ENCODE measurements at places on chromosomes 2 and 18.

DNA sequence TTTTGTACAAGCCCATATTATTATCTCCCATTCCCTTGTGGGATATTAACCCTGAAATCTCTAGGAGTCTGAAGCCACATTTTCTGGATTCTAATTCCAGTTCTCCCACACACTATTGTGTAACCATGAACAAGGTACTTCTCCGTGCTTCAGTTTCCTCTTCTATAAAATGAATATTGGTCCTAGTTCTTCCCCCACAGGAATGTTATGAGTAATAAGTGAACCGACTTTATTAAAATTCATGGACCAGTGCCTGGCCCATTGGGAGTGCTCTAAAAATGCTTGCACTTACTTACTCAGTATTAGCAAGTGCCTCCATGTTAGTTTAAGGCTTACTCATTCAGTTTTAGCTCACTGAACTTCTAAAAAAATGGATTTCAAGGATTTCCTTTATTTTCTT, 1.4 kb upstream of the ACMSD start:
- no peak for DNase-seq

GRCh38 chr18:24319757-24320156, 77.9 kb downstream of the OSBPL1A start:
- DNase-seq, result no peak

GRCh38 chr18:607930-608329, 11.1 kb downstream of the CLUL1 start:
- DNase-seq, result no peak

DNA sequence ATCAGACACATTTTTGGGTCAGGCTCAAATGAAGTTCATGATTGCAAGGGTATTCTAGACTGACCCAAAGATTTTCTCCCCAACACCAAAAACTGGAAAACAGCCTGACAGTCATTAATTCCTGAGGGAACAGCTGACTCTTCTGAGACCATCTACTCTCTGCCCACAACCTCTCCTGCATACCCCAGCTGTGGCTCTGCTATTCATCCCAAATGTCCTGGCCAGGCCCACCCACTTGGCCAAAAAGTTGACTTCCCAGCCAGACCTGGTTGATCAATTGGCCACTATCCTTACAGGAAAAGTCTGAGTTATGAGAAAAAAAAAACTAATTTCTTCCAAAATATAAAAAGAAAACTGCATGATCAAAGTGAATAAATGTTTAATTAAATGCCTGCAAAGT, 103.8 kb upstream of the ST3GAL5 start:
- no peak for DNase-seq

- DNase-seq, result no peak
Measured at GRCh38 chr2:44947028-44947375, 5.5 kb downstream of the SIX3 start.

GRCh38 chr18:31591113-31591512, 564 bp upstream of the TTR start:
- DNase-seq, result no peak

DNA sequence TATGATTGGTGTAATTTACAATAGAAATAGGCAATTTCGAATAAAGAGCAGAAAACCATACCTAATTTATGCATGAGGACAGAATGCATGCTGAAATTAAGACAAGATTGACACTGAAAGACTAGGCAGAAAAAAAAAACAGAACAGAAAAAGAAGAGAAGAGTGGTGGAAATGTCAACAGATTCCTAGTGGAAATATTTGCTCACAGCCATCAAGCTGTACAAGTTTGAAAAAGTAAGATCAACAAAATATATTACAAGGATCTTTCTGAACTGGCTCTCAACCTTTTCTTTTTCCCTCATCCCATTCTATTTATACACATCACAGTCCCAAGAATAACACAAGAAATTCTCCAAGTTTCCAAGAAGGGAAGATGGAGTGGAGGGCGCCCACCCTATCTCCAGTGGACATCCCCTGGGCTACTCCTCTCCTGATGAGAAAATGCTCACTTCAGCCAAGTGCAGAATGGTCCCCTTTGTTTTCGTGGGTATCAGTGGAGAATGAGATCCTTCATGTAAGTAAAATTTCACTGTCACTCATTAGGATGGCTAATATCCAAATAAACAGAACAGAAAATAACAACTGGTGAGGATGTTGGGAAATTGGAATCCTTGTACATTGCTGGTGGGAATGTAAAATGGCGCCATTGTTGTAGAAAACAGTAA, 51.0 kb upstream of the ZNF532 start:
- no peak for DNase-seq

GRCh38 chr2:197803033-197803444, 1.4 kb upstream of the PLCL1 start:
- DNase-seq, result no peak

GRCh38 chr2:74935975-74936391, 22.5 kb upstream of the POLE4 start:
- DNase-seq, result no peak

DNA sequence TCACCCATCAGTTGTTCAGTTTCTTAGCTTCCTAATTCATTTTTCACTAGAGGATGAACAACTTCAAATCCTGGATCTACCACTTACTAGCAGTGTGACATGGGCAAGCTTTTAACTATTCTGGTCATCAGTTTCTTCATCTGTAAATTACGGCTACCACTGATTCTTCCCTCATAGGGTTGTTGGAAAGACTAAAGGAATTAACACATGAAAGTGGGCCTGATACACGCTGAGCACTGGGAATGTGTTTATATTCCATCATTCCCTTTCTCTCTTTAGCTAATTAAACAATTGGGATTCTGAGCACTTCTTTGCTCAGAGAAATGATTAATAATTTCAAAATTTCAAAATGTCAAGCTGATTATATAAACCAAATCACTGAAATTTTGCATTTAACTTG, 862.3 kb upstream of the GCFC2 start:
- no peak for DNase-seq

DNA sequence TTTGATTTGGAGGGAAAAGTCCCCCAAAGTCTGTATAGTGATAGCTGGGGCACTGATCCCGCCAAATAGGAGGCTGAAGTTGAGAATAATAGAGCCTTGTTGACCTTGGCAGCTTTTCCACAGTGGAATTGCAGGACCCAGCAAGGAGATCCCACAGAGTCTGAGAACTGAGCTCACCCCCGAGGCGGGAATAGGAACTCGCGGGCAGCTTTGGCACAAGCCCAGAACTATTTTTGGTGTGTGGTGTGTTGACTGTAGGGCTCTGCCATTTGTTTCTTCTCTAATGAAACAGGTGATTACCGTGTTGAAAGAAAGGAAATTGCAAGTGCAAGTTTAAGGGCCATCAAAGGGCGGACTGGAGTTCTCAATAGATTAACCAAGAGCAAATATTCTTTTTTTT, 34.0 kb downstream of the SH3RF3 start:
- no peak for DNase-seq

DNA sequence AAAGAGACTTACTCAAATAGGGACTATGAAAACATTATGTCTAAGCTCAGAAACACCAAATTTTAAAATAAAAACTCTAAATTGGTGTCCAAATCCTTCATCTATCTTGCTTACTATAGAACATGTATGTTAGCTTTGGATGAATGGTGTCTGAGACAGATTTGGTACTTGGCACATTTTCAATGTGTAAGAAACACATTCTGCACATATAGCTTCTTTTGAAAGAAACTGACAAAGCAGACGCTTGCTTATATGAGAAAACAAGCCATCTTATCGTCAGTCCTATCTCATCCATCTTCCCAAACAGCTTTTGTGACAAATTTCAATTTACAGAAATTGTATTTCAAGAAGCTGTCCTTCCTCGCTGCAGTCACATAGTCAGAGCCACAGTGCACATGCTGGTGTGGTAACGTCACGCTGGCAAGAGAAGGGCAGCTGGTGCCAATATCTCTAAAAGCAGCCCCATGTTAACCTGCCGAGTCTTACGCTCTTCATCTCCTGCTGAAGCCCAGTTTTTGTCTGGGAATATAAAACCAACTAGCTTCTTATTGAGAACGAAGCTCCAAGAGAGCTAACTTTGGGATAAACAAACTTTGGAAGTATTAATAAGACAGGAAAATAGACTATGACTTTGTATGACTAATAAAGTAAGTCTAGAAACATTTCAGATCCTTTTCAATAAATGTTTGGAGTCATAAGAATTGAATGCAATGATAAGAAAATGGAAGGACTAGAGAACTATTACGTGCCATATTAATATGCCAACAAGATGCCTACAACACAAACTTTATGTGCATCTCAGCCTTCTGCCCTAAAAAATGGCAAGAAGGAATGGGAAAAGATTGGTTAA, 74.9 kb upstream of the TFCP2L1 start:
- DNase-seq, result no peak

DNA sequence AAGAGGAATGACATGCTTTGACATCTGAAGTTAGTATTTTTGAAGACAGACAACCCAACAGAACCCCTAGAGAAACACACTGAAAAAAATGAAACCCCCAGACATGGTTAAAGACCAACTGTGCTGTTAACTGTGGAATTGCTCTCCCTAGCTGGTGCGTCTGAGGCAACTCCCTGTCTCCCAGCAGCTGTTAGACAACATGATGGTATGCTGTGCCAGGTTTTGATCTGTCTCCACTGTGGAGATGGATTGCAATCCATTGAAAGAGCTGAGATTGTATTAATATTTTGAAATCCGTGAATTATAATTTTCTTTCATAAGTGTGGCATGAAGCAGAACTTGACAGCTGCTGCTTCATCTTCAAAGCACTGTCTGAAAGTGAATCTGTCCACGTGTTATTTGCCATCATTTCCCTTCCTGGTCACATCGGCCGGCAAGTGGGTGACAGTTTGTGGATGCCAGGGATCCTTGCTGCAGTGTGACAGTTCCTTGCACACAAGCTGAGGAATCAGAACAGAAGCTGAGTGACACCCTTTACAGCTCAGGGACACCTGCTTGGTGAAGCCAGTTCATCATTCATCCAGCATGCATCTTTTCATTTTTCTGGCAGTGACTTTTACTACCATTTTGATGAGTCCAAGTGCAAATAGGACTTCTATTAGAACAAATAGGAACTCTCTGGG, 58.2 kb upstream of the ACSL3 start:
- DNase-seq, result no peak

GRCh38 chr2:236309669-236310029, 45.4 kb upstream of the ASB18 start:
- no peak for DNase-seq

DNA sequence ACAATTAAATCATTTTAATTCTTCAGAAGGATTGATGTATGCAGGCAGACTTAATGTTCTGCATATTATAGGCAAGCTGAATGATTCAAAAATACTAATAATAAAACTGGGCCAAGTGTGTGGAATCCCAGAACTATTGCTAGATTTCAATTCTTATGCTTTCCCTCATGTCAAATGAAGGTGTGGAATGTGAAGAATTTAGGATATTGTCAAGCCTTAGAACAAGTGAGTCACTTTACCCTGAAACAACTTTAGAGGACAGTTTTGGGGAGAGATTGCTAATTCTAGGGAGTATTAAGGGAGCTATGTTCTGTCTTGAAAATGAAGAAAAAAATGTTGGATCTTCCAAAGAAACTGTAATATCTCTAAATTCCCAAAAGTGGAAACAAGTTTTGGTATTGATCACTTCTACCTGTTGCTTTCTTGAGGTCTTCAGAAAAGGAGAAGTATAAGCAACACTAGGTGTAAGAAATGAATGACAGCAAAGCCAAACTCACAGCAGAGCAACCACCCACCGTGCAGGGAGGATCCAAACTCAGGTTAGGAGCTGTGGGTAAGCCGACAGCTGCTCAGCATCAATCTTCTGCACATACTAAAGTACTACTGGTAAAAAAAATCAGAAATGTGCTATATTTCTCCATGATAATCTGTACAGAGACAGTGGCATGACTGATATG, 818.1 kb downstream of the SLC4A3 start:
- DNase-seq, result no peak

DNA sequence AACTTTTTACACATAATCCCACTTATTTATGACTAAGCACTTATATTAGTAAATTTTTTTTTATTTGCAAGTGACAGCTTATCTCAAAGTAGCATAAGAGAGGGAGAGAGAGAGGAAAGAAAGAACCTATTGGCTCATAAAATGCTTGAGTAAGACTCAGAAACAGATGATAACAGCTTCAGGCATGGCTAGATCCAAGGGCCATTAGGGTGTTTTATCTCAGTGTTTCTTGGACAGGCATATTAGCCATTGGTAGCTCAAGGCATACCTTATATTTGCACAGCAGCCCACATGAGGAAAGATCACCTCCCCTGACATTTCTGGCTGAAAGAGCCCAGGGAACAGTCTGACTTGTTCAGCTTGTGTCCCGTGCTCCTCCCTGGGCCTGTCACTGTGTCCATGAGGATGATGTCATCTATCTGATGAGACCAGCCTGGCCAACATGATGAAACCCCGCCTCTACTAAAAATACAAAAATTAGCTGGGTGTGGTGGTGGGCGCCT, 64.4 kb downstream of the IL1R2 start:
- DNase-seq, result no peak

- DNase-seq, result no peak
Measured at GRCh38 chr2:159998961-159999360, 63.5 kb downstream of the PLA2R1 start.

DNA sequence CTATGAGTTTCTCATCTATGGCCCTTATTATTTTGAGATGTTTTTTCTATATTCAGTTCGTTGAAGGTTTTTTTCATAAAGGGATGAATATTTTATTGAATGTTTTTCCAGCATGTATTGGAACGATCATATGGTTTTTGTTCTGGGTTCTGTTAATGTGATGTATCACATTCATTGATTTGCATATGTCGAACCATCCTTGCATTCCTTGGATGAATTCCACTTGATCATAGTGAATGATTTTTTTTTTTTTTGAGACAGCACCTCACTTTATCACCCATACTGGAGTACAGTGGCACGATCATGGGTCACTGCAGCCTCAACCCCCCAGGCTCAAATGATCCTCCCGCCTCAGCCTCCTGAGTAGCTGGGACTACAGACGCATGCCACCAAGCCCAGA, 5.5 kb upstream of the NEMP2 start:
- DNase-seq, result no peak

- DNase-seq, result no peak
Measured at GRCh38 chr2:62199392-62200125, 3.6 kb downstream of the B3GNT2 start.

DNA sequence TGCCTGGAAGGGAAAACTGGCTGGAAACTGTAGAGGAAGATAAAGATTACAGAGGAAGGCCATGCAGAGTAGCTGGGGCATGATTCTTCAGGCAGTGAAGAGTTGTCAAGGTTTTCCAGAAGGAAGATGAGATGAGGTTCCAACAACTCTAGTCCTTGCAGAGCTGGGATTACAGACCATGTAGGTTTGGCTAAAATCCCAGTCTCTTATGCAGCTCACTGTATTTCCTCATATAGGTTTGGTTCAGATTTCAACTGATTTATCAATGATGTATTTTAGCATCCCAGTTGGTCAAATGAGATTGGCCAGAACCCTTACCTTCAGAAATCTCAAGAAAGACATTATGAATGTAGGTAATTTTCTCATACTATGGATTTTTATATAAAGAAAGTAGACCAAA, 16.4 kb downstream of the FAP start:
- no peak for DNase-seq

- DNase-seq, result no peak
Measured at GRCh38 chr2:201790989-201791388, 10.3 kb upstream of the ALS2 start.

Measured in stimulated activated CD8-positive, alpha-beta memory T cell treated with anti-CD3 and anti-CD28 coated beads, Interleukin-4, amount 100 ng/mL, for 4 hours (primary cell).